ENCODE measurements at places on chromosomes 16 and 17.

GRCh38 chr16:4488499-4488967, 12.3 kb downstream of the HMOX2 start:
- no peak for DNase-seq

DNA sequence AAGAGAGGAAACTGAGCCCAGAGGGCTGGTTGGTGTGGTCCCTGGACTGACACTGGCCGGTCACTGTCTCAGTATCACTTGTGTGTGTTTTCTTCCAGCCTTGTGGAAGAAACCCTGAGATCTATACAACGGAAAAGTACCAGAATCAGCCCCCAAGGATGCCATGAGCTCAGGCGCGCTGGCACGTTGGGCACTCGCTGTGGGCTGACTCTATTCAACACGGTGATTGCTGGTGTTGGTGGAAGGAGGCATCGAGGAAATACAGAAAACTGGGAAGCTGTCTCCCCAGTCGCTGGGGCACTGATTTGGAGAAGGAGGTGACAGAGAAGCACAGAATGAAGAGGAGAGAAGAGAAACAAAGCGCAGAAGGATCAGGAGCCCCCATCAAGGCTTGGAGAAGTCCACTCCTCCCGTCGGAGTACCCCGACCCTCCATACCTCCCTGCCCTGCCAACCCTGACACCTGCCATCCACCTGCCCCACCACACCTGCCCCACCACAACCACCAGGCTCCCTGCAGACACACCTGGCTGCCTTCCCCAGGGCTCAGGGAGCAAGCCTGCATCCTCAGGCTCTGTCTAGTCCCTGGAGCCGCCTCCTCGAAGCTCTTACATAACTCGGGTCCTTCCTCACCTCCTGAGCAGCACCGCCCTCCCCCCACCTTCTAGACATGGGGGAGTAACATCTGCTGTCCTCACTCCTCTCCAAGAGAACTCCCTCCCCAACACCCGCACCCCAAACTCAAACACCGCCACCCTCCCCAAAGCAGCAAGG, 66.5 kb downstream of the RBFOX3 start:
- no peak for DNase-seq

GRCh38 chr17:73566905-73567782, 77.1 kb downstream of the SDK2 start:
- DNase-seq, result no peak

DNA sequence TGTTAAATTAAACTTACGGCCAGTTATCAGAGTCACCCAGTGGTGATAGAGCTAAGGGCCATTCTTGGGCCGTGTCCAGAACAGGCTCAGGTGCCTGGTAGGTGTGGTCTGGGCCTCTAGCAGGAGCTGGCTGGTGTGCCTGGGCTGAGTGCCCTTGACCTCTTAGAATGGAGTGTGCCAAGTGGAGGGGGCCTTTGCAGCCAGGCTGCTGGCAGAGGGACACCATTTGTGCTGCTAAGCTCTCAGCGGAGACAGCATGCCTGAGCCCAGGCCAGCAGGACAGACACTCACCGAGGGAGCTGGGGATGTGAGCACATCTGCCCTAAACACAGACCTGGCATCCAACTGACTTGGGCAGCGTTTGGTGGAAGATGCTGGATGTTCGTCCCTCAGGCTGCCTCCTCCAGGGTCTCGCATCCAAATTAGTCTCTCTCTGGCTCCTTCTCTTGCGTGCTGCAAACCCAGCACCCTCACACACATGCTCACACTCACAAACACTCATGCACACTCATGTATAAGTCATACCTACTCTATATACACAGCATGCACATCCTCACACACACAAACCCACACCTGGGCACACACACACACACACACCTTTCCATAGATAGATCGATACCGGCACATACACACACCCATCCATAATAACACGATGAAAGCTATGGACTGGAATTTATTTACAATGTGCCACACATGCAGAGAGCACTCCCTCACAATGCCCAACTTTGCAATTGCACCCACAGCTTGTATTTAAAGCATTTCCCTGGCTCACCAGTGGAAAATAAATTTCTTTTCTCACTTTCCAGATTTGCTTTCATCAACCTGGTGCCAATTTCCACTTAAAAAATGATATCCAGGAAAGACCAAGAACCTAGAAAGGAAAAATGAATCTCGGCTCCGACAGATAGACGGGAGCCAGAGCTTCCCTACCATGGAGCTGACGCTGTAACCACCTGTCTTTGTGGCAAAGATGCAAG, 33.6 kb upstream of the CDH5 start:
- DNase-seq, result no peak

DNA sequence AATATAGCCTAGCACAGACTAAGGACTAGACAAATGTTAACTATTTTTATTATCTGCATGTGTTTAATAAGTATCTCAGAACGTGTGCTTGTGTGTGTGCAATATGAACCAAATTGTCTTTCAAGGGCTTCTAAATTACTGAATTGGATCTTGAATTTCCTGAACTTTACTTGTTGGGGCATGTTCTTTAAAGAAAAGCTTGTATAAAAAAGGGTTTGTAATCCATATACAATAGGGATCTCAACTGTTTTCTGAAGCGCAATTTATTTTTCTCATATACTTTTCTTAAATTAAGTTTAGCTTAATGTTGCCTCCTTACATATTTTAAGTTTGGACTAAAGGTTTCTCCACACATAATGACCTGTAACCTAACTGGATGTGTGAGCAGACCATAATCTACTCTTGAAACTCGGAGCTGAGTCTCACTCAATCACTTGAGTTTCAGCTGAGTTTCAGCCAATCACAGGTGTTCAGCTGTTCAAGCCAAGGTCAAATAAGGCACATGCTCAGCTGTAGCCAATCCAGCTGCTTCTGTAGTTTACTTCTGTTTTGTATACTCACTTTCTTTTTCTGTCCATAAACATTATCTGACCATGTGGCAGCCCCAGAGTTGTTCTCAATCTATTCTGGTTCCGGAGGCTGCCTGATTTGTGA, 72.3 kb downstream of the CDK5R1 start:
- no peak for DNase-seq

- DNase-seq, result no peak
These were observed 52.3 kb upstream of the HNF1B start for GRCh38 chr17:37797206-37797605.

Measured in stimulated activated CD8-positive, alpha-beta memory T cell treated with anti-CD3 and anti-CD28 coated beads, Interleukin-7, amount 100 ng/mL, for 24 hours (primary cell).